ENCODE measurements at places on chromosomes 6 and 20. TPM values are rescaled to one million over a fixed set of nuclear protein-coding genes. Genes with fewer than 3 reads are reported as not detected.

METTL24 gene
- total RNA-seq: not detected

ELOVL4 gene
- 4.5 TPM for total RNA-seq

SMIM8 gene
- total RNA-seq: 3.3 TPM

DNMT3B gene
- 3.3 TPM for total RNA-seq

TUBB2B gene
- total RNA-seq: 5.1 TPM

STX16 gene
- total RNA-seq: 8.8 TPM

CFB gene
- total RNA-seq: 1.5 TPM

WFDC5 gene
- not detected for total RNA-seq

ASIP gene
- total RNA-seq: not detected

NHSL1 gene
- total RNA-seq: 3.1 TPM

JPH2 gene
- total RNA-seq: not detected

RAB32 gene
- 88.3 TPM for total RNA-seq

RTF2 gene
- total RNA-seq: 70.0 TPM

SLC32A1 gene
- not detected for total RNA-seq

FUCA2 gene
- 68.2 TPM for total RNA-seq

TRIM31 gene
- 0.12 TPM for total RNA-seq

PMEPA1 gene
- total RNA-seq: 10.0 TPM

SLC24A3 gene
- 0.04 TPM for total RNA-seq

DYNLT1 gene
- total RNA-seq: 58.7 TPM

ISM1 gene
- total RNA-seq: 0.47 TPM

TAAR1 gene
- not detected for total RNA-seq

KIAA1755 gene
- not detected for total RNA-seq

SLX4IP gene
- total RNA-seq: 4.7 TPM

VGLL2 gene
- total RNA-seq: 0.50 TPM

LCA5 gene
- 1.3 TPM for total RNA-seq

MDFI gene
- total RNA-seq: 0.72 TPM

PGC gene
- total RNA-seq: not detected

RIPPLY2 gene
- not detected for total RNA-seq

SNHG17 gene
- 6.7 TPM for total RNA-seq

CTNNBL1 gene
- 31.2 TPM for total RNA-seq

SLCO4A1 gene
- total RNA-seq: 4.7 TPM

NPBWR2 gene
- total RNA-seq: not detected

VARS2 gene
- total RNA-seq: 17.6 TPM

C4B gene
- 6.5 TPM for total RNA-seq

SMLR1 gene
- total RNA-seq: not detected

PRSS35 gene
- not detected for total RNA-seq

NR2E1 gene
- 0.39 TPM for total RNA-seq

SNAI1 gene
- total RNA-seq: 10.5 TPM

LRRC1 gene
- 7.9 TPM for total RNA-seq

C20orf202 gene
- total RNA-seq: not detected

EPPIN gene
- not detected for total RNA-seq

REM1 gene
- total RNA-seq: not detected

BPIFA1 gene
- not detected for total RNA-seq

TP53RK gene
- total RNA-seq: 17.0 TPM

MEI4 gene
- total RNA-seq: not detected

KIZ gene
- total RNA-seq: 10.5 TPM

STX7 gene
- 7.9 TPM for total RNA-seq

SNX9 gene
- total RNA-seq: 15.6 TPM

TEAD3 gene
- total RNA-seq: 7.1 TPM

BLOC1S5 gene
- 14.8 TPM for total RNA-seq

CLVS2 gene
- total RNA-seq: not detected

TTBK1 gene
- total RNA-seq: not detected

LGSN gene
- total RNA-seq: 0.23 TPM

SLC22A7 gene
- total RNA-seq: not detected

Data from H4 (cell line).